SK-N-SH (cell line): ENCODE measurements at places on chromosomes 4 and X.
A peak's percentile ranks its signal among the peaks of the same experiment; 100 is the strongest.

- DNase-seq: no peak
These were observed 75.3 kb upstream of the FRMPD3 start for GRCh38 chrX:107374132-107374531.

- DNase-seq: no peak
These were observed 64.1 kb downstream of the TNIP2 start for GRCh38 chr4:2691952-2692435.

GRCh38 chr4:168811207-168811606, 198.8 kb downstream of the CBR4 start:
- no peak for DNase-seq

DNA sequence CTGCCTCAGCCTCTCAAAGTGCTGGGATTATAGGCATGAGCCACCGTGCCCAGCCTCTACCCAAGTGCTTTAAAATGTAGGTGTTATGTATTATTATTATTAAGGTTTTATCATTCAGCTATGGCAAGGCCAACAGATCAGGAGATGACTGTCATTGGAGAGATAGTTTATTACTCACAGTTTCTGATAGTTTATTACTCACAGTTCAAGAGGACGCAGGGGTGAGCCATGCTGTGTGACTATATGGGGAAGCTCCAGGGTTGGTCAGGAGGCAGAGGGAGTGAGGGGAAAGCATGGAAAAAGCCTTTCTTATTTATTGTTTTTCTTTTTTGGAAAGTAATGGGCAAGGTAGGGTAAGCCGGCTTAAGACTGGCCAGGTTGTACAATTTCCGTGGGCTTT, 25.4 kb upstream of the ARSD start:
- DNase-seq: no peak

DNA sequence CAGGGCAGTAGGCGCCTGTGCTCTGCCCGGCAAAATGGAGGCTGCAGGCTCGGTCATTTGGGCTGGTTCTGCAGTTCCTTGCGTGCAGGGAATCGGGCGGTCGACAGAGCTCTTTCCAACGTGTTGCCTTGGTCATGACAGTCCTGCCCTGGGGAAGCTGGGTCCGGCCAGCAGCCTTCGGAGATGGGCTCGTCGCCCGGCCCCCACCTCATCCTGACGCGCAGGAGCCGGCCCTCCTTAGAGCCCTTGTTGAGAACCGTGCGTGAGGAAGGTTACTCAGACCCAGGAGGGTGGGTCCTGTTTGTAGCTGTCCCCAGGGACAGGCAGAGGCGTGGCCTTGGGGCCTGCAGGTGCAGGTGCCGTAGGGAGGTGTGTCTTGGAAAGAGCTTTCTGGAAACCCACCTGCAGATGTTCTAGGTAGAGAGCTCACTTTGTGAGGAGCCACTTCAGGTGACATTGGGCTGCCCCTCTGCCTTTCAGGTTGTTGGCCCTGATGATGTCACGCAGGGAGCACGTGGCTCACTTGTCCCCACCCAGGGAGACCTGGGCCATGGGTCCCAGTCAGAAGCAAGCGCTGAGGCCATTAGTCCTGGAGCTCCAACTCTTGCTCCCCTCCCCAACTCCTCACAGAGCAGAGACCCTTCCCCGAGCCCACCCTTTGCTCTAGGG, 15.2 kb upstream of the HGFAC start:
- DNase-seq: no peak

GRCh38 chrX:66051980-66052379, 12.1 kb upstream of the VSIG4 start:
- DNase-seq: no peak

- no peak for DNase-seq
These were observed 166.8 kb downstream of the BMPR1B start for GRCh38 chr4:94924566-94924965.

- DNase-seq: peak; percentile 77
These were observed at the start of gene CCNB3 for GRCh38 chrX:50204364-50204899. Gene CCNB3, plus strand, starts transcription at chrX:50204765. Its CDS starts 80,399 bp downstream, at chrX:50285164.

DNA sequence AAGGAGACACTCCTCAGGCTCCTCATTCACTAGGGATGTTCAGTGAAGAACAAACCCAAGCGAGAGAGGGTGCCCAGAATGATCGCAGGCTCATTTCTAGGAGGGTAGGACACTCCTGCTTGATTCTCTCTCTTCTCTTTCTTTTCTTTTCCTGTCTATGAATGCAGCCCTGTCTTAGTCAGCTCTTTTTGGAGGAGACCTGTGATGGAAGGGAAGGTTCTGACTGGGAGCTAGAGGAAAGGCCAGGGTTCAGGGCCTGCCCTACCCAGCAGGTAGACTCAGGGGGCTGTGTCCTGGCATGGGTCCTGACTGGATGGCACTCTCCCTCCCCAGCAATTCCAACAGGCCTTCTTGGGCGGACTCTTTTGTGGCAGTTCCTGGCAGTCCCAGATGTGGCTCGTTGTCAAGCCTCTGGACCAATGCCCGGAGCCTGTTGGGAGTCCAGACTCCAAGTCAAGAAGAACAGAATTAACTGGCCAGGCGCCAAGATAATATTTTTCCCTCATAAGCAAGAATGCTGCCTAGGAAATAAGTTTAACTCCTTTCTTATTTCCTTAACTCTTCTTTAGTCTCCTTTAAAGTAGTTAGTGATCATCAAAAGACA, 139.4 kb upstream of the SCML1 start:
- peak; percentile 17 for DNase-seq

DNA sequence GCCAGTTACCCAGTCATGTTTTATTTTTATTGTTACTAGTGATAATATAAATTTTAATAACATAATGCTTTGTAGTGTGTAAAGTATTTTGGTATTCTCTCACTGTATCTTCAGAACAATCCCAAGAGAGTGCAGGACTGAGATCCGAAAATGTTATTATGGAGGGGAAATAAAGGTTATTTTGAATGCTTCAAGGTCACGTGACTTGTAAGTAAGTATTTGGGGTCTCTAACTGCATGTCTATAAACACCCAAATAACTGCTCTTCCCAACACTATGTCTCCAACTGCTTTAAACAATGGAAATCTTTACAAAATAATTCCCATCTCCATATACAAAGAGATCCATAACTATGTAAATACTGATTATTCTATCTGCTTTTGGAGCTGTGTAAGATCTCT, 302.2 kb downstream of the LDB2 start:
- no peak for DNase-seq

DNA sequence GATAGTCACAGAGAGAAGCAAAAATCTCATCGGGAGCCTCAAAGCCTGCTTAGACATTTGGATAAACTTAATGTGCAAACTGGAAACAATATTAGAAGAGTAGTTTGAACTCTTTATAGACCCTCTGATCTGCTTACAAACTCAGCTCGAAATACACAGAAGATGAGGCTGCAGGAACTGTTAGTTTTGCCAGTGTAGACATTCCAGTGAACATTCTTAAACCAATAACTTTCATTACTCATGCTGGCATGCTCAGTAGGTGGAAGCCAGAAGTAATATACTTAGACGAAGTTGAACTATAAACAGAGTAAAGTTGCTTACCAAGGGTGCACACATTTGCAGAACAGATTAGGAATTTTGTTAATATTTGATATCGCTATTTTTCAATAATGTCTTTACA, 303.5 kb downstream of the ANKRD50 start:
- no peak for DNase-seq

GRCh38 chr4:113499696-113500095, 261.8 kb downstream of the CAMK2D start:
- no peak for DNase-seq

GRCh38 chrX:155767051-155767875, 113.9 kb upstream of the VAMP7 start:
- DNase-seq: peak; percentile 25

DNA sequence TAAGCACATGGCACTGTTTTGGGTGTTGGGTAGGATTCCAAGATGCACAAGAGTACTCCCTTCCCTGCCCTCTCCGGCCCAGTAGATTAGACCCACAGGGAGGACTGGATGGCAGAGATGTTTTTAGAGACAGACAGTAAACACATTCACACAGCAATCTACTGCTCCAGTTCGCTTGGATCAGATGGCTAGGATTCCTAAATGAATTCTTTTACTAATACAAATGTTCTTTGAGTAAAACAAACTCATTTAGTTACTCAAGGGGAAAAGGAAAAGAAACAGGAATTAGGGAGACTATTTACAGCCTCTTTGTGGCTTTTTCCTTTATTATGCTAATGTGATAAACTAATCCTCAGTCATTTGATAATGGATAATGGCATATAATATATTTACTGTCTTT, 5.9 kb downstream of the SNX25 start:
- DNase-seq: no peak

- DNase-seq: no peak
These were observed 3.0 kb downstream of the ABCE1 start for GRCh38 chr4:145101091-145101490.

DNA sequence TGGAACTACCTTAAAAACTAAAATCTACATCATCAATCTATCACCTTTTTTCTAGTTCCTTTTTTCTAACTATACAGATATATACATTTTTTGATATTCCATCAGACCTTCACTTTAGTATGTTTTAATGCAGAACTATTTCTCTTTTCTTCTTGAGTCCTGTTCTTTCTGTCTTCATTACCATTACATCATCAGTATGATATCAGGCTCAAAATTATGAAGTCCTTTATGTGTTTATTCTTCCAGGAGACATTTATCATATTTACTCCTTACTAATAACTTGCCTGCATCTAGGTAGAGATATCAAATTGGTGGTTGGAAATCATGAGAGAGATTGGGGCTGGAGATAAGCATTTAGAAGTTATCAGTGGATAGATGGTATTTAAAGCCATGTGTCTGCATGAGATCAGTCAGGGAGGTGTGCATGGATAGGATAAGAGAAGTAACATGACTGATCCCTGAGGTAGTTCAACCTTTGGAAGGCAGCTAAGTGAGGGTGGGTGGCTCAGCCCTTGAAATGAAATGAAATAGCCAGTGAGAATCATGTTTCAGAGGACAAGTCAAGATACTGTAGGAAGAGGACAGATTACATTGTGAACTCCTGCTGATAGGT, 43.1 kb downstream of the MRPL1 start:
- peak; percentile 1 for DNase-seq

- DNase-seq: no peak
These were observed 249.7 kb upstream of the TTC29 start for GRCh38 chr4:147195386-147195785.

DNA sequence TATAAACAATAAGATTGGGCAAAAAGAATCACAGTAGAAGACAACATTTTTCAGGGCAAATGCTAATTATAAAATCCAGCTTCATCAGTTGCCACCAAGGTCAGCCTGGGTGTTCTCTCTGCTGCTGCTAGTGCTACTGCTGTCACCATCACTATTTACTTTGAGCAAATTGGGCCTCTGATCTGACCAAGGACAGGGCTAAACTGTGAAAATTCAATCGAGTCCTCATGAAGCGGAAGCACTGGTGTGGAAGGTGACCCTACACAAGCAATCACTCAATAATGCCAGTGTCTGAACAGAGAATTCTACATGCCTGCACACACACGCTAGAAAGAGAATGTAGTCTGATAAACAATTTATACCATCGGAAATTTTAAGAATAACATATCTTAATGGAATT, 122.9 kb upstream of the TTC29 start:
- no peak for DNase-seq

DNA sequence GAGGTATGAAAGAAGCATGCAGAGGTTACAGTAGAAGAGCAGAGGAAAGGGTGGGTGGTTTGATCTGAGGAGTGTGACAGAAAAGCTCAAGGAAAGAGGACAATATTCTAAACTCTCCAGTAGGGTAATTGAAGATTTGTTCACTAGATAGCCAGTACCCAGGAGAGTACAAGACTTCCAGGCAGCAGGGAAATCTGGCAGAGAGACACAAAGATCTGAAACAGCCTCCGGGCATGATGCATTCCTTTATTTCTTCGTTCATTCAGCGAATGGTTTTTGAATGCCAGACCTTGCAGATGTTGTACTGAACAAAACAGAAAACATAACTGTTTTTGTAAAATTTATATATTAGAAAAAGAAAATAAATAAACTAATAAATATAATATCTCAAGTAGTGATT, 766.6 kb downstream of the FAT4 start:
- peak; percentile 9 for DNase-seq
